ENCODE measurements at places on chromosomes 13 and 19. TPM values are rescaled to one million over a fixed set of nuclear protein-coding genes. Genes with fewer than 3 reads are reported as not detected.
A peak's percentile ranks its signal among the peaks of the same experiment; 100 is the strongest.

The GYS1 gene
- 13.6 TPM for total RNA-seq

DNA sequence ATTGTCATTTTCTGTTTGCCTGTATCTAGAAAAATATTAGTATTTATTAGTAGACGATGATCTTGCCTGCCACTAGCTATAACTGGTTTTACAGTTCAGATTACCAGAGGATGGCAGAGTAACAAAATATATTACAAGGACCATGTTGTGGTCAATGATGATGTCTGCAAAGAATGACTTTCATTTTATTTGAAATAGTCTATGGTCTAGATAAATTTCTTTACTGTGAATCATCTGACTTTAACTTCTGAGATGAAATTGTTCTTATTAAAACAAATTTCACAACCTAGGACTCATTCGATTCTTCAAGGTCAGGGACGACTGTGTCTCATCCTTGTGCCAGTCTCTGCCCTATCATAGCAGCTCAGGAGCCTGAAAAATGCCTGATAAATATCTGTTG lies 637.8 kb upstream of the KLF12 start:
- DNase-seq: no peak

- DNase-seq: no peak
Observed at GRCh38 chr13:76723551-76724232, 162.5 kb downstream of the KCTD12 start.

The CERS4 gene
- 67.3 TPM for total RNA-seq

DNA sequence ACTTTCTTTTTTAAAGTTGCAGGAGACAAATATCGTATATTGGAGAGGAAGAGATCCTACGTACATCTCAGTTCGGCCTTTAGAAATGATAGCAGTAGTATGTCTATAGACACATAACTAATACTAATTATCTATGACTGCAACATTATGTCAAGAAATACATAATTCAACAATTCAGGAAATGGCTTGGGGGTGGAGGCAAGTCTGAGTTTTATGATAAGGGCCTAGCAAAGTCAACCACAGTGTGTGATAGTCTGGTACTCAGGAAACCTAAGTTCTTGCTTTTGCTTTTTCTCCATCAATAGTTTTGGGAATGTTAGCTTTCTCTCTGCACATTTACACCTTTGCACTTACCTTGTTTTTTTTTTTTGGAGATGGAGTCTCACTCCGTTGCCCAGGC lies 27.5 kb upstream of the OBI1 start:
- no peak for DNase-seq

- no peak for DNase-seq
Observed at GRCh38 chr13:63161219-63161618, 1745.6 kb upstream of the PCDH20 start.

GRCh38 chr19:46077815-46078167 lies 37.0 kb upstream of the IGFL4 start:
- no peak for DNase-seq

DNA sequence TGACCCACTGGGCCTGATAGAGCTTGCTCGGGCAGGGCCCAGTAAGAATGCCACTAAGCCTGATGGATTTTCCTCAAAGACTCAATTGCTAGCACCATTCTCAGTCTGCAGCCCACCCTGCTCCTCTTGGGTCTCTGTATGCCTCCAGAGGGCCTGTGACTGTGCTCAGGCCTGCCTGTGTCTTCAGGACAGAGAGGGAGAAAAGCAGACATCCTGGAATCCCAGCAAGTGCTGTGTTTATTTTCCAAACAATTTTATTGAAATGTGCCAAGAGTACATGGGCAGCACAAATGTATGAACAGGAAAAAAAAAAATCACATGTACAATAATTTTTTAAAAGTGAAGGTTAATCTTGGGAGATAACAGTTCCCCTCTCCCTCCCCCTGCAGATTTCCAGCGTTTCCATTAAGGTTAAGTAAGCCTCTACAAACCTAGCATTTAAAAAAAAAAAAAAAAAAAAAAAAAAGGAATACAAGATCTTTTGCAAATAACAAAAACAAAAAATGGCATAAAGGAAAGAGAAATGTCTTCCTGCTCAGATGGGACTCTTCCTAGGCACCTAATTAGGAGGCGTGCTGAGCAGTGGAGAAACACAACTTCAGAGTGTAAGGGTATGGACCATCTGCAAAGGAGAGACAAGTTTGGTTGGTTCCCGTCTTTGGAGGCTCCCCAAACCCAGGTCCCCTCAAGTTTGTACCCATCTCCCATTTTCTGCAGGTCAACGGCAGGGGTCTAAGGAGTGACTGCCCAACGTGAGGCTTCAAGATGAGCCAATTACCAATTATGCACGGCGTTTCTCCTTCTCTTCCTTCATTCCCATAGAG lies 4.8 kb upstream of the ECH1 start:
- no peak for DNase-seq

The FCAR gene
- total RNA-seq: 0.55 TPM

- peak; percentile 56 for DNase-seq
Observed at GRCh38 chr19:10230173-10230860, 814 bp downstream of the S1PR2 start.

Measured in left lobe of liver (tissue), 2 donors.